ENCODE measurements at places on chromosomes 5 and 9.

DNA sequence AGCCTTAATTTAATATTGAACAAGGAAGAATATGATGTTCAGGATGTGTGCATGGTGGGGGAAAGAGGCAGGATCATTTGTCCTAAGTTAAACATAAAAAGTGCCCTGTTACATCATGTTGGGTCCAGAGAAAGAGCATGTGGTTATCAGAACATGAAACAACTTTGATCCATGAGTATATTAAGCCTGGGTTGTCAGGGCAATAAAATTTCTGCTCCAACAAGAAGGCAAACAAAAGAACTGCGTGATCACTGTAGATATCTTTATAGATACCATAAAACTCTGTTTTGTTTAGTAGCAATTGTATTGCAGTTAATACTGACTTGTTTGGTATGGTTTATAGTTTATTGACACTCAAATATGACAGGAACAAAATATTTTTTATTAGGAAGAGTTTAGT lies 35.2 kb downstream of the PCA3 start:
- DNase-seq = no peak

DNA sequence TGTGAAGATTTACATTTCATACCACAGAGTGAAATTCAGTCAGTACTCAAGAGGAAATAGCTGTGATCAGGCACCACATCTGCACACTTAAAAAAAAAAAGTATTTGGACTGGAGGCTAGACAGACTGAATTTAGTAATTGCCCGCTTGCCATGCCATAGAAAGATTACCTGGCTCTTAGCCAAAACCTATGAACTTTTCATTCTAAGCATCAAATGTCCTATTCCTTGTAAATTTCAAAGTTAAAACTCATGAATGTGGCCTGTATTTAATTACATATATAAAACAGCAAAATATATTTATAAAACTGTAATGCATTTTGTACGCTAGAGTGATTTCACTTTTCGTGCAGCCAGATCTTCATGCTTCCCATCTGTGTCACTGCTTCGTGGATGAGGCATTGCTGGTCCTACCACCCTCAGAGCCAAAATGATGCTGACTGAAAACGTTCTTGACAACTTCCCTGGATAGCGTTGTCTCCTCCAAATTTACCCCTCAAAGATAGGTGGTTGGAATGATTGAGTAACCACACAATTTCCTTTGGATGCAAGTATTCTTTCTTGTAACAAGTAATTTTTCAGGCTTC lies 447.9 kb upstream of the SGCD start:
- no peak for DNase-seq

DNA sequence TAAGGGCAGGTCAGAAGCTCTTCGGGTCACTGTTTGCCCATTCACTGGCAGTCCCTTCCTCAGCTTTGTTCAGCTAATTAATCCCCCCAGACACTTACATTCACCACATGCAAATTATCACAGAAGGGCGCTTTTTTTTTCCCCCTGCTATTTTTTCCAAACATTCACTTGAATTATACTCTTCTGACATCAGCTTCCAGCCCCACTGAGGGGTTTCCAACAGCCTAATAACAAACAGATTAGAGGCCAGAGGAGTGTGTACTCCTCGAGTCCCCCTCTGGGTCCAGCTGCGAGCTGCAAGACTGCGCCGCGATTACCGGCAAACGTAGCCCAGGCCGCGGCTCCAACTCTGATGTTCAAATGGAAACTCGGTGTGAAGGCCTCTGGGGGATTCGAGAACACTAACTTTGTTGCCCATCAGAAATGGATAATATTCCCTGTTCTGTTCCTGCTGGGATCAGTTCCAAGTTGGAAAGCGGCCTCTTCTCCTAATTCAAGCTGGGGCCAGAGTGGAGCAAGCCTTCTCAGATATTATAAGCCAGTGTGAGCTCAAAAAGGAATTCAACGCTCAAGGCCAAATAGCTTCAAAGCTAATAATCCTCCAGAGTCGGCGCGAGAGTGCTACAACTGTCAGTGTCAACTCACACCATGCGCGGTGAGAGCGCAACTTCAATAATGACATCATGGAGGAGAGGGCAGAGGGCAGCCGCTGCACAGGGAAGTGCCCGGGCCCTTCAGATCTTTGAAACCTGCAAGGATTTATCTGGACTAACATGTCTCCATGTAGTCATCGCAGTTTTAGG lies 560.8 kb downstream of the BNC2 start:
- peak; percentile 78 for DNase-seq

DNA sequence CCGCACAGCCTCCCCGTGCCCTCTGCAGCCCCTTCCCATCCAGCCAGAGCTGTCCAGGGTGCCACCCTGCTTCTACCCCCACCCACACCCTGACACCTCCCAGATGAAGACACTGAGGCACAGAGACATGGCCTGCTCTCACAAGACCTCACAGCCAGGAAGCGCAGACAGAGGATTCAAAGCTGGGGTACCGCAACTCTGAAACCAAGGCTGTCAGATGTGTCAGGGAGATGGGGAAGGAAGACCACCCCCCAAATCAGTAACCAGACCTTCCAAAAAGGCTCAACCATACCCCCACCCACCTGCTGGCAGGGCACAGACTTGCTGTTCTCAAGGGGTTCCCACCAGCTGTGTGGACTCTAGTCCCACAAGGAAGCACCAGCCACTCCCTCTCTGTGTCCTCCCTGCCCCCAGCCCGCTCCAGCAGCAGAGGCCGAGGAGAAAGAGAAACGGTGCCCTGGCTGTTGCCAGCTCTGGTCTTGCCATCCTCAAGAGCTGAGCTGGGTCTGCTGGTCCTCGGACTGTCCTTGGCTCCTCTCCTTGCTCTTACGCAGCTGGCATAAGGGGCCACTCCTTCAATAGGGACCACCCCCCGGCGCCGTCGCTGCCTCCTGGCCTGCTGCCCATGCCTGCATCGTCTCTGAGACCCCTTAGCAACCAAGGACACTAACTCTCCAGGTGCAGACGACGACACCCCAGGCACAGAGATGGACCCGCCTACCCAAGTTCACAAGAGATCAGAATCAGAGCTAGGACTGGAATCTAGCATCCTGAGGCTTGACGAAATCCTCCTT lies 699 bp downstream of the AKNA start:
- DNase-seq = no peak

- no peak for DNase-seq
These were observed 50.6 kb downstream of the WHRN start for GRCh38 chr9:114454652-114455051.

DNA sequence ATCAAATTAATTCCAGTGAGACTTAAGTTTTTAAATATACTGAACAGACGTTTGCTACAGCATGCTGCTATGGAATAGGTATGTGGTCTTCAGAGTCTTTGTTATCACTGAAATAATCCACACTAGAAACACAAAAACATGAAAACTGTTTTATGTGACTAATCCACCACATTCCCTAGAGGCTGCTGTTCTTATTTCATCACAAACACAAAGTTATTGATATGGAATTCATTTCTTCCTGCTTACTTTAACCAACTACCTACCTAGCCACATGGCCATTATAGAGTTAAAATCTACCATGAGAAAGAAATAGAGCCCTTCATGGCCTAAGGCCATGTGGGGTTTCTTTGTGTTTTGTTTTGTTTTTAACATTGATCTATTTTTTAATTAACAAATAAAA lies 232.3 kb upstream of the PTGER4 start:
- no peak for DNase-seq

DNA sequence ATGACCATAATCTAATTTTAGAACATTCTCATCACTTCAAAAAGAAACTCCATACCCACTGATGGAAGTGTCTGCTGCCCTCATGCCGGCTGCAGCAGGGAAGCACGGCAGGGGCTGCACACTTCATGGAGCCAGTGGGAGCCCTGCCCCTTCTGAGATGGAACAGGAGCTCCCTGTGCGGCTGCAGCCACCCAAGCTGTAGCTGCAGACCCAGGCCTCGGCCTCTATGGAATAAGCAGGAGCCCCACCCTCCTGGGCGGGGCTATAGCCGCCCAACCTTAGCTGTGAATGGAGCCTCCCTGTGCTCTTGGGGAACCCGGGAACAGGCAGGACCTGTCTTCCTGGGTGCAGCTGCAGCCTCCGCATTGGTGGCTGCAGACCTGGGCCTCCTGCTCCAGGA lies 128.5 kb downstream of the NUDT12 start:
- DNase-seq = no peak

GRCh38 chr9:133763272-133764183 lies 25.4 kb upstream of the SARDH start:
- DNase-seq = peak; percentile 4

GRCh38 chr5:31944684-31945445 lies 229.3 kb downstream of the GOLPH3 start:
- no peak for DNase-seq

DNA sequence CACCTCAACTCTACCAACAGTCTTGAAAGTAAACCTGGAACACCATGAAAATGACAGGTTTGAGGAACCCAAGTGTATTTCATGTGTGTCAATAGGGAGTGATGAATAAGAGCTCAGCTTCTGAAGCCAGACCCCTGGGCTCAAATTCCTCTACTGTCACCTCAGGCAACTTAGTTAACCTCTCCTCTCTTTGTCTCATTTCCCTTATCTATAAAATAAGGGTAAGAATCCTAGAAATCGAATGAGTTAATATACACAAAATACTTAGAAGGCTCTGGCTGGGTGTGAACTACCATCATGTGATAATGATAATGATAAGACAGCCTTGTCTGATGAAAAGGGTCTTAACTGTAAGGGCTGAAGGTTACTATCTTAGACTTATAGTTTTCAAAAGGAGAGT lies 66.3 kb downstream of the PIP5K1B start:
- no peak for DNase-seq

GRCh38 chr5:93598091-93599000 lies 15.3 kb downstream of the NR2F1 start:
- no peak for DNase-seq

DNA sequence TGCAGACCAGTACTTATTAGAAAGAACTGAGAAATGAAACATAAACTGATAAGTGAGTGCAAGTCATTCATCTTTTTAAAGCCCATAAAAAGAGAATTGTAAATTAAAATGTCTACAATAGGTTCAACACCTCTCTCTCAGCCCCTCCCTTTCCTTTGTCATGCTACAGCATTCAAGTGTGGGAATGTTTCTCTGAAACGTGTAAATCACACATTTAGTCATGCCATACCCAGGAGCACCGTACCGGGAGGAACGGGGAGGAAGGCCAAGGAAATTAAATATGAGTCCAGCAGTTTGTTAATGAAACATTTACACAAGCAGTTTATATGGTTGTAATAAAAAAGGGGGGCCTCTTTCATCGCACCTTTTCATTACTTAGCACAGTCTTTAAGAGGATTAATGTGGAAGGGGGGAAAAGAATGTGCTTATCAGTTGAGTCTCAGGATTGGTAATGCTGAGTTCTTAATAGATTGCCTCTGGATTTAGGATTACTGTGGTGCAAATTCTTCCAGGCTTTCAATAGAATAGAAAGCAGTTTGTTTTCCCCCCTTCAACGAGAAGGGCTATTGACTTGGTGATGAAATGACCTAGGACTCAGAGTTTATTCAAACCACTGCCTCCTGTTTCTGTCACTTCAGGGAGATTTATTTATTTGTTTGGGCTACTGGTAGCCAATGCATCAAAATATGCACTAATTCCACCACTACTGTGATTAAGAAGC lies 176.0 kb upstream of the ZNF608 start:
- no peak for DNase-seq

DNA sequence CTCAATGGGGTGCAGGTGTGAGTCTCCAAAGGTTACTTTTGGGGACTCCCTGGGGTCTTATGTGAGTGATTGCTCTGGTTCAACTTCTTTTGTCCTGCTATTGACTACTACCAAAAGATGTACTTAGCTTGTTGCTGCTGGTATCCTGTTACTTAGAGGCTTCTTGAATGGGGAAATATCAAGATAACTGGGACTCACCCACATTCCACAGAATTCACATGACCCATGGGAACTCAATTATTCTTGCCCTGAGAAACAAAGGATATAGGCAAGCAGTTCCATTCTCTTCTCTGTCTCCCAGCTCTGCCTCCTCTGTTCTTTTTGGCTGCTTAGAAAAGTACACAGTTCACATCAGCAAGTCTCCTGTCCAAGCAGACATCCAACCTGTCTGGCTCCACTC lies 105.9 kb downstream of the UNC13B start:
- DNase-seq = no peak

DNA sequence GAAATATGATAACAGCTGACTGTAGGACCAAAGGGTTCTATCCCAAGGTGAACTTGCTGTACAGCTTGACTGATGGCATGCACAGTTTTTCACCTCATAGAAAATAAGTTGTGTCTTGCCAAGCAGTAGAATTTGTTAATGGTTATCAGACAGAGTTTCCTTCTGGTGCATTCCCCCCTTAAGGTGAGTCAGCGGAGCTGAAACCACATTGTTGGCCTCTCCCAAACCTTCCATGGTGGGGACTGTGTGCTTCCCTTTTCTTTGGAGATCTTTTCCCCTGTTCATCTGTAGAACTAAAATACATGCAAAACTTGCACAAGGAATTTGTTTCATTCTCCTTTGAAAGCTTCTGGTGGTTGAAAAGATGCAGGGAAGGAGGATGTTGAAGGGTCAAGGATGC lies 179.8 kb downstream of the FGF1 start:
- no peak for DNase-seq

DNA sequence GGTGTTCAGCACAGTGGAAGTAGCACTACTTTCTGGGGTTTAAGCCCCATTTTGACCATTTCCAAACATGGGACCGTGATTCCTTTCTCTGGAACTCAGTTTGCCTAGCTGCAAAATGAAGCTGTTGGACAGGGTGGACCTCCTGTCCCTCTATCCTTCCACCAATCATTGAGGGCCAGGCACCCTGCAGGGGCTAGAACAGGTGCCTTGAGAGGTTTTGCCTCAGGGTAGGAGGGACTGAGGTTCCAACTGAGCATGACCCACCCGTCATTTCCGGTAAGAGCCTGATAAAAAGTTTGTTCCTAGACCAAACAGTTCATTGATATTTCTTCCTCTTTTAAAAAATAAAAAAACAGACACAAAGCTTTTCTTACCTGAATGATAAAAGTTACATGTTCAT lies 116.5 kb downstream of the MVB12B start:
- no peak for DNase-seq

- DNase-seq = no peak
These were observed 117.5 kb downstream of the COL5A1 start for GRCh38 chr9:134758949-134759607.

GRCh38 chr9:121779381-121780117 lies 128.1 kb downstream of the DAB2IP start:
- peak; percentile 52 for DNase-seq

DNA sequence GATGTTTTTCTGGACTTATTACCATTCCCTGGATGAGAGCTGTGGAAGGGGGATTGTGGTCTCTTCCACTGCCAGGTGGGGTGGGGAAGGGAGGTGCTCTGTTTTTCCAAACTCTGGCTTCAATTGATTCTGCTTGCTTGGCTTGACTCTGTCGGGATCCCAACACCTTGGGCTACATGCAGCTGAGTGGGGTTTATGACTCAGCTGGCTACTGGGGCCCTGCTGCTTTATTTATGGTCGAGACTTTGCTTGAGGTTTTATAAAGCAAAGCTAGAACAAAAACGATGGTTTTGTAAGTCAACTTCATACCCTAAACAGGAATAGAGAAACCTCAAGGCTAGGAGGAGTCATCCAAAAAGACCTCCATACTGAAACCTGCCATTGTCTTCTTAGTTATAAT lies 76.3 kb downstream of the AOPEP start:
- no peak for DNase-seq

DNA sequence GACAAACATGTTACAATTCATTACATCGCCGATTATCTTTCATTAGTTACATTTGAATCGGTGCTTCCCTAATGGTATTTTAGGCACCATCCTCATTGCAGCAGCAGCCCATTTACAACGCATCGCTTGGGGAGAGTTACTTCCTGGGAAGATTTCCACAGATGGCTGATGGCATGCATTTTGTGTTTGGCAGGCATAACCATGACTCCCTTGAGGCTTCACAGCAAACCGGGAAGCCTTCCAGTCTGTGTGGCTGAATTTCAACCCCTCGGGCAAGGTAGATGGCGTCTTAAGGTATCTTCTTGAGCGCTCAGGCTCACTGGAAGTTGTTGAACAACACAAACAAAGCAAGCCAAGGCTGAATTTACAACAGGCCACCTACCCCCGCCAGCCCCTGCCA lies 1.6 kb upstream of the DNAH5 start:
- no peak for DNase-seq
